Activated CD4-positive, alpha-beta T cell treated with anti-CD3 and anti-CD28 coated beads for 48 hours (primary cell): ENCODE measurements at places on chromosomes 4 and X.

GRCh38 chr4:169210504-169211118 lies 60.1 kb downstream of the SH3RF1 start:
- no peak for DNase-seq

DNA sequence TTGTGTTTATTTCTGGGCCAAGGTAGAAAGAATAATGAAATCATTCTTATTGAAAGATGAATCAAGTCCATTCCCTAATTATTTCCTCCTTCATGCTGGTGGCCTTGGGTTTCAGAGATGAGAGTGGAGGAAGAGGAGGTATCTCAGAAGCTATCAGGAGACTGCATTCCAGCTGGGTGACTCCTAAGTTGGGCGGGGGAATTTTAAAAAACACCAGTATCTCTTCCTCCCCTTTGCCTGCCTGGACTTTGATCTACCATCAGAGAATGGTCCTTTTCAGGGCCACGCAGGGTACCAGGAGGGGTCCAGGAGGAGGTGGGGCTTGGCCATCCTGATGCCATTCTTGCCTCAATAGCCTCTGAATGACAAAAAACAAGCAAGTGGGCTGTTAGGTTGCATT lies 104.4 kb downstream of the ASMT start:
- DNase-seq: no peak

GRCh38 chrX:57822818-57823217 lies 87.4 kb downstream of the ZXDA start:
- no peak for DNase-seq

GRCh38 chr4:38663090-38663800 lies 754 bp upstream of the KLF3 start:
- DNase-seq: peak; percentile 71

DNA sequence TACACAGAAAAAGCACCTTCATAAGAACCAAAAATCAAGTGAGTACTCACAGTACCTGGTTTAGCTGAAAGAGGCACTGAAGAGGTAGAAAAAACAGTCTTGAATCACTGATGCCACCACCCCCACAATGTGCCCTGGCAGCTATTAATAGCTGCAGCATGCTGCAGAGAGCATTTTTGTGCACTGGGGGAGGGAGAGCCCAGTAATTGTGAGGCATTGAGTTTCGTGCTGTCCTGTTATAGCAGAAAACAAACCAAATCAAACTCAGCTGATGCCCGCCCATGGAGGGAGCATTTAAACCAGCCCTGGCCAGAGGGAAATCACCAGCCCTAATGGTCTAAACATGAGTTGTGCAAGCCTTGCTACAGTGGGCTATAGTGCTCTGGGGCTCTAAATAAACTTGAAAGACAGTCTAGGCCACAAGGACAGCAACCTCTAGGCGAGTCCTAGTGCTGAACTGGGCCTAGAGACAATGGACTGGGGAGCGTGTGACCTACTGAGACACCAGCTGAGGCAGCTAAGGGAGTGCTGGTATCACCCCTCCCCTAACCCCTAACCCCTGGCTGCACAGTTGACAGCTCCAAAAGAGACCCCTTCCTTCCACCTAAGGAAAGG lies 106.3 kb upstream of the TMLHE start:
- no peak for DNase-seq

DNA sequence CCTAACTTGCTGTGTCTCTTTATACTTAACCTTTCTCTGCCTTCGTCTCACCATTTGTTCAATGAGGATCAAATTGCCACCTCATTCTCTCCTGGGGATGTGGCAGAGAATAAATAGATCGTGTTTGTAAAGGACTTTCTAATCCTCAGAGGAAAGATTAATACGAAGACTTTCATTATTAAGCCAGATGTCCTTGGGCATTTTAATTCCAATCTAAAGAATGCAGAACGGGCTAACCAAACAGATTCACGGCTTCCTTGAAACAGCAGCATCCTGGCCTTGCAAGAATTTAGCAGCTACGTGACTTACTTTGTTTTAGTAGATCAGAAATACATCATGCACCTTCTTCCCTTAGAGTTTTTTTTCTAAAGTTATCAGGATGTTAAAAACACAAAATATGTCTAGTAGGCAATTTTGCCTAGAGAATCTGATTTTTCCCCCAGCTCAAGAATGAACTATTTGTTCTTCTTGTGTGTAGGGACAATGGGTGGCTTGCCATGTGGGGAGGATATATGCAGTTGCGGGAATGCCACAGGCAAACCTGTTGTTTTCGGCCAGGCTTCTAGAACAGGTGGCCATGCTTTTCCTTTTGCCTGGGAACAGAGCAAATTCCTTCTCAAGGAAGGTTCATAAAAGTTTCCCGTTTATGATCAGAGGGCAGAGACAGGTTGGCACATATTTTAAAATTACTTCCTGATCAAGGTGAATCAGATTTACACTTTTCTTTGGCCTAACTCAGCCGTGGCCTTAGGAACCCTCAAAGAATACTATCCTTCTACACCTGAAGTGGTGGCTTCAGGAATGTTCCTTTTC lies 3.0 kb downstream of the MID1 start:
- DNase-seq: no peak

- DNase-seq: no peak
Observed at GRCh38 chr4:147793569-147794313, 61.9 kb downstream of the ARHGAP10 start.

GRCh38 chrX:56564164-56564885 lies 898 bp downstream of the UBQLN2 start:
- DNase-seq: peak; percentile 52

- no peak for DNase-seq
Observed at GRCh38 chrX:29690061-29690460, 525.3 kb upstream of the MAGEB2 start.

GRCh38 chr4:111231281-111231680 lies 608.4 kb upstream of the PITX2 start:
- no peak for DNase-seq

DNA sequence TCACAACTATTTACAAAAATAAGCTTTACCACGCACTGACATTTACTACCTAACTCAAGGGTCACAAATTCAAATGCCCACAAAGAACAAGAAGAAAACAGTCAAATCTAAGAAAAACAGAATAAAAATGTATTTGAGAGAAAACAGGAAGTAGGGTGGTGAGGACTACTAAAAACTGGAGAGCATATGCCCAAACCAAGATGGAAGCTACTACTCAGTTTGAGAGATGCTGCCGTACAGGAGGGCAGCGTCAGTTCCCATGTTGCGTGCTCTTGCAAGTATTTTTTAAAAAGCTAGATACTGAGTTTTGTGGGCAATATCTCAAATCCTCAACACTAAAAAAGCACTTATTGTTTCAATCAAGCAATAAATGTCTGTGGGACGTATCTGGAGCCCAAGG lies 16.2 kb downstream of the HNRNPD start:
- no peak for DNase-seq

GRCh38 chrX:6184900-6185515 lies 43.7 kb downstream of the NLGN4X start:
- DNase-seq: no peak

DNA sequence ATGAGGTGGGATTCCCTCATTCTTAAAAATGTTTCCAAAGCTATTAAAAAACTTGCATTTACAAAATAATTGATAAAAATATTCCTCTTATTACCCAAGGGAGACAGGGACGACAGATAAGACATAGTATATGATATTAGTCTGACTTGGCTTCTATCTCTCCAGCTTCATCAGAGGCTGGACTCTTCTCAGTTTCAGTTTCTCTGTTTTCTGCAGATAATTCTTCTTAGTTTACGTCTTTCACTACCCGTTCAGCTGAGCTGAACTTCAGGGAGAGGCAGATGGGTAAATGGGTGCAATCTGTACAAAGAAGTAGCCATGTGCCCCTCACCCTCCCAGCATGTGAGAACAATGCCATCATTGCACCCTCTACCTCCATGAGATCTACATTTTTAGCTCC lies 214.0 kb upstream of the SLIT2 start:
- DNase-seq: no peak

GRCh38 chr4:2068566-2068965 lies 9.4 kb downstream of the NAT8L start:
- no peak for DNase-seq

DNA sequence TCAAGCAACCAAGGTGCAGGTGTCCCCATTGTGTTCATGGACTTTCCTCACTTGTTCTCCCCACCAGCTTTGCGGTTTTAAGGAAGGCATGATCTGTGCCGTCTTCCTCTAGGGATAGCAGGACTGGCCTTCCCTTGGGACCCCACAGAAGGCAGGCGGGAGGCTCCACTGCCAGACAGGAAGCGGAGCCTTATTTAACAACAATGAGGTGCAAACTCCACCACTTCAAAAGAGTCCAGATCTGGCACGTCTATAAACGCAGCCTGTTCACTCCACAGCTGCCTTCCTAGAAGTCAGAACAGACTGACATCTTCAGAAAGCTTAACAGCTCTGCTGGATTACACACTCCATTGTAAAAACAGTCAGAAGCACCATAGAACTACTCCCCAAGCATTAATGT lies 1.7 kb upstream of the GPR143 start:
- no peak for DNase-seq

DNA sequence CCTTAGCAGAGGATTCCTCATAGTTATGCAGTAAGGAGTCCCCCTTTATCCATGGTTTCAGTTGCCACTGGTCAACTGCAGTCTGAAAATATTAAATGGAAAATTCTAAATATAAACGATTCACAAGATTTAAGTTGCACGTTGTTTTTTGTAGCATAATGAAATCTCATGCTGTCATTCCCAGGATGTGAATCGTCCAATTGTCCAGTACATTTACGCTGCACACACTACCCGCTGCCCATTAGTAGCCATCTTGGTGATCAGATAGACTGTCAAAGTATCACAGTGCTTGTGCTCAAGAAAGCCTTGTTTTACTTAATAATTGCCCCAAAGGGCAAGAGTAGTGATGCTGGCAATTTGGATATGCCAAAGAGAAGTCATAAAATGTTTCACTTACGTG lies 434.8 kb downstream of the MAPK10 start:
- no peak for DNase-seq

DNA sequence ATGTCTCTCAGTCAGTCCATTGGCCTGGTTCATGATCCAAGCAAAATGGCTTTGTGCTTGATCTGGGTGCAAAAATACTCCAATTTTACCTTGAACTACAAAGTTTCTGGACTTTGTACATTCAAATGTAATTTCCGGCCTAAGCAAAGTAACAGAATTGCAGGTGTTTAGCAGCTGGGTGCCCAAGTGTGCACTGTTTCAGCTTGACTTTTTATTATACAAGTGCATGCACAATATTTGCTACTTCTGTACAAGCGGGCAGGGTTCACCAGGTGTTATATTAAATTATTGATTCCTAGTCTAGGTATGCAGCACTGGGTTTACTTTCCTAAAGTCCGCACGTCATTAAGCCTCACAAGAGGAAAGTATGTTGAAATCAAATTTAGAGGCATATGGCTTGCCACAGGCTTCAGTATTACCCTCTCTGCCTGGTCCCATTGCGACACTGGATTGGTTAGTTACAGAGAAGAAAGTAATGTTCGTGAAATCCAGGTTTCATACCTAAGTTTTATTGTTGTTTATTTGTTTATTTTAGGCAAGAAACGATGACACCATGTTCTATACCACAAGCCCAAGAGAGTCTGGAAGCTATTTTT lies 376.9 kb upstream of the CTSO start:
- no peak for DNase-seq

GRCh38 chr4:138039010-138039409 lies 203.1 kb downstream of the SLC7A11 start:
- no peak for DNase-seq

DNA sequence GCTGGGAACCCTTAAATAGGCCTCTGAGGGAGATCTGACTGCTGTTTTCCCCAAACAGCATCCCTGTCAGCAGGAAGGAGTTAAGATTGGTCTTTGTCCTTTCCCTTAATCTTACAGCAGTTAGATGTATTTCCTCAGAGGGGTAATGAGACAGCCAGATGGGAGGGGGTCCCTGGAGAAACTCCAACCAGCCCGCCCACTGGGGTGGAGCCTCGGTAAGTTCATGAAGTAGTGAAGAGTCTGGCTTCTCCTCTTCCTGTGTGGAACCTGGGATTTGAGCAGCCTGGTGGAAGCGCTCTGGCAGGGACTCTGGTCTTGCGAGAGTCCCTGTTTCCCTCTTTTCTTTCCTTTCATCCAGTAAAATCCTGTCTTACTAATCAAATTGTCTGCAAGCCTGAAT lies 330.0 kb downstream of the TLL1 start:
- DNase-seq: no peak

GRCh38 chr4:84232309-84233095 lies 266.6 kb downstream of the NKX6-1 start:
- no peak for DNase-seq

- DNase-seq: peak; percentile 11
Observed at GRCh38 chr4:107035819-107036583, at the start of gene DKK2. TSS of gene DKK2 (minus strand) at chr4:107036313. CDS start at chr4:107035591, 722 bp downstream.

GRCh38 chr4:169540774-169541173 lies 71.6 kb downstream of the NEK1 start:
- DNase-seq: no peak

GRCh38 chr4:38751341-38752010 lies 31.3 kb downstream of the TLR10 start:
- DNase-seq: no peak

DNA sequence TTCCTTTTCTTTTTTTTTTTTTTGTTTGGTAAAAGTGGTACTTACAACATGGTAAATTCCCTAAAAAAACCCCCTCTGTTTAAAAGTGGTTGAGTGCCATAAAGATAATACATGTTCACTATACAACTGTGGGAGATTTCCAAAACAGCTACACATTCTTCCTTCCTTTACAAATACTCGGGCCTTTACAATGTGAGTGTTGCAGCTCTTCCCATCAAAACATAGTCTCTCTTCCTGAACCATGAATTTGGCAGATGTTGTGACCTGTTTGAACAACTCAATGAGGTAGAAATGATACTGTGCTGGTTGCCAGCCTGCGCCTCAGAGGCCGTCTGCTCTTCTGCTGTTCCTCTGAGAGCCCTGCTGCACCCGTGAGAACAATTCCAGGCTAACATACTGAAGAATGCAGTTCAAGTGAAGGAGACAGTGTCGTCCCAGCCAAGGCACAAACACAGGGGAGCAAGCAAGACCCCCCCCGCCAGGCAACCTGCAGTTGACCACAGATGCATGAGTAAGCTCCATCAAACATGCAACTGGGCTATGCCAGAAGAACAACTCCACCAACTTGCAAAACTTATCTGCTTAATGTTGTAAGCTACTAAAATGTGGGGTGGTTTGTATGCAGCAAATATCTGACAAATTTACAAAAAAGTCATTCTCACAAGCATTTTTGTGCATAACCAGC lies 645.0 kb downstream of the PCDH7 start:
- no peak for DNase-seq

- DNase-seq: peak; percentile 17
Observed at GRCh38 chr4:185202984-185203485, 765 bp downstream of the CFAP97 start.

DNA sequence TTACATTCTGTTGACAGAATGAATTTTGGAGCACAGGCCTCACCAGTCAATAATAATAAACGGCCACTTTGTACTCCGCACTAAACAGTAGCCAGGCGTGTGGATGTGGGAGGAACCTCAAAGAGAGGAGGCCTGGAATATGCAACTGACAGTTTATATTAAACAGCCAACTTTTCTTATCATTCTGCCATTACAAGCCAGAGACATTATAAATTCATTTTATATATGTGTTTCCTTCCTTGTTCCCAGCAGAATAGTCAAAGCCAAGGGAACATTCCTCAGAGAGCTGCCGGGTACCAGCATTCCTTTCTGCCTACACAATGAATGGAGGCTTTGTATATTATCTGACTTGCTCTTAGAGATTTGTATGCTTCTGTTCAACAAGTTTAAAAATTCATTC lies 436.5 kb upstream of the FTHL17 start:
- DNase-seq: no peak
